ENCODE measurements at places on chromosomes 3 and 15.

GRCh38 chr15:74253211-74253921, 17.2 kb downstream of the CCDC33 start:
- no peak for DNase-seq

DNA sequence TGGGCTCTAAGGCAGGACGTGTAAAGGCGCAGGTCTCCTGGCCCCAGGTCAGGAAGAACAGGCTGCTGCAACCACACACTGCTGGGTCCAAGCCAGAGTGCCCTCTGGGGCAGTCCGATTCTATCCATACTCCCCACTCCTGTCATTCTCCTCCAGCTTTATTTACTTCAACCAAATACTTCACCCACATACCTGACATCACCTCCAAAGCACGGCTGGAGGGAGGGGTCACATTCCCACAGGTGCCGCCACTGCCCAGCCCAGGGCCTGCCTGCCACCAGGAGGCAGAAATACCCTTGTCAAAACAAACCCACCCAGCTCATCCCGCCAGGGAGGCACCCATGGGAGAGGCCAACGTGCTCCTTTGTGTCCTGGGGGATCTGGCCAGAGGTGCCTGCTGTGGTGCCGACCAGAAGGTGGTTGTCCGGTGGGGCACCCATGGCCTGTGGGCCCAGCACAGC, 100.4 kb downstream of the DAPK2 start:
- DNase-seq = peak; percentile 33

DNA sequence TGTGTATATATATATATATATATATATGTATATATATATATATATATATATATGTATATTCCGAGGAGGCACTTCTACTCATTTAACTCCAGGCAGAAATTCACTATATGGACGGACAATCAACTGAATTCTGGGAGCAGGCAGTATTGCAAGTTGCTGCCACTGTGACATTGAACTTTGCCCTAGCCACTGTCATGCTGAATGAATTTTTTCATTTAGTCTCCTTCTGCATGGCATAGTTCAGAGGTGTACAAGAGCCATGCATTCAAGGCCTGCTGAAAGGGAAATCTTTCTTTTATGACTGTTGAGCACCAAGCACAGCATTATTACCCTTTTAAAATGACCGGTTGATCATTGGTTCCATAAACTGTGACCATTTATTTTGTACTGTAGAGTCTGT, 176.2 kb upstream of the THRB start:
- DNase-seq = no peak

DNA sequence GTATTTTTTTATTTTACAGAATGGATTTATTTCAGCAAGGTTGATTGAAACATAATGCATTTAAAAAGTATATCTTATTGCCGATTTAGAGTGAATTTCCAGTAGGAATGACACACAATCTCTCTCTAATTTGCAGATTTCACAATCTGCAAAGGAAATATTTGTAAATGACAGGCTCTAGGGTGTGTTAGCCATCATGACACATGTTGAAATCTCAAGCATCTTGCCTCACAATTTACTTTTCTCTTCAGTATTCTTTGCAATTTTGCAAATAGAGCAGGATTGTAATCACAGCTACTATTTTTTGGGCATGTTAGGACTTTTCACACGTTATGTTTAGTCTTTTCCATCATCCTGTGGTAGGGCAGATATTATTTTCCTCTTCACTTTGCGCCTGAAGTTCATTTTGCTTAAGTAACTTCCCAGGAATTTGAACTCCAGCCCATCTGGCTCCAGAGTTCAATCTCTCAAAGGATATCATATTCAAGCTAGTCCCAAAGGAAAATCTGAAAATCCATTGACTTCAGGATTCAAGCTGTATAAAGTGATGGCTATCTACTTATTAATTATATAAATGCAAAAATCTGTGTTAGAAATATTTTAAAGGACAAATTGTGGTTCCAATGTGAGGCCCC, 55.4 kb downstream of the ATP13A4 start:
- DNase-seq = no peak

DNA sequence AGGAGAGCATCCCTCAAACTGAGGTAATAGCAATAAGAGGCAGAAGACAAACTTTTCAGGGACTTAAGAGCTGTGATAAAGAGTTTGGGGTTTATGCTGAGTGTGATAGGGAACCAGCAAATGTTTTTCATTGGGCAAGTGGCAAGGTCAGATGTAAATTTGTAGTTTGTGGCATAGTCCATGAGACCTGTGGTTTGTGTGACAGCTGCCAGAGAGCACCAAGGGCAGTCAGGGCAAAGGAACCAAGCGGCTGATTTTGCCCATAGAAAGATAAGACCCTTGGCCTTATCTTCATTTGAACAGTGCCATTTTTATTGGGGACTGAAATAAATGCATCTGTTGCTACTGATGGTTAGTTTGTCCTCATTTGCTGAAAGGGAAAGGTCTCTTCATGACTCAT, 220.3 kb downstream of the LRRN1 start:
- no peak for DNase-seq

DNA sequence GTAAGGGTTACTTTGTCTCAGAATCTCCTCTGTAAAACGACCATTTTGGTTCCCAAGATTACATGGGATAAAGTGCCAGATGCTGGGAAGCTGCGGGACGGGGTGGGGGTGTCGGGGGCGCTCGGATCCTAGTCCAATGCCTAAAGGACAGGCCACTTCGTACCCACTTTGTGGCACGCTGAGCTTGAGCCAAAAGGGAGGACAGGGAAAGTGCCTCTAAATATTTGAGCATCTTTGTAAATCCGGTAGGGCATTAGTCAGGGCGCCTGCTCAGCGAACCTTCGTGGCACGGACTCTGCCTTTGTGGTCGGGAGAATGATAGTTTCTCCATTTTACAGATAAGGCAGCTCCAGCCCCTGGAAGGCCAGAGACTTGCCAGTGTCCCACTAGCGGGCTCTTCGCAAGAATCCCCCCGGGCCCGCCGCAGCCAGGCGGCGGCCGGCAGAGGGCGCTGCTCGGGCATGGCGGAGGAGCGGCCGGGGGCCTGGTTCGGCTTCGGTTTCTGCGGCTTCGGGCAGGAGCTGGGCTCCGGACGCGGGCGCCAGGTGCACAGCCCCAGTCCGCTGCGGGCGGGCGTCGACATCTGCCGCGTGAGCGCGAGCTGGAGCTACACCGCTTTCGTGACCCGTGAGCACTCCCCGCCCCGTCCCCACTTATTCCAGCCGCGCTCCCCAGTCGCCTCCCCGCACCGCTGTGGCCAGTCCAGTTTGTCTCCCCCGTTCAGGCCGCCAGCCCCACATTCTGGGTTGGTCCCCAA, 1.8 kb downstream of the RCCD1 start:
- DNase-seq = peak; percentile 79

GRCh38 chr3:57696801-57697321, 4.0 kb upstream of the DENND6A start:
- DNase-seq = no peak

- no peak for DNase-seq
These were observed 79.2 kb upstream of the ABHD2 start for GRCh38 chr15:89009080-89009479.

DNA sequence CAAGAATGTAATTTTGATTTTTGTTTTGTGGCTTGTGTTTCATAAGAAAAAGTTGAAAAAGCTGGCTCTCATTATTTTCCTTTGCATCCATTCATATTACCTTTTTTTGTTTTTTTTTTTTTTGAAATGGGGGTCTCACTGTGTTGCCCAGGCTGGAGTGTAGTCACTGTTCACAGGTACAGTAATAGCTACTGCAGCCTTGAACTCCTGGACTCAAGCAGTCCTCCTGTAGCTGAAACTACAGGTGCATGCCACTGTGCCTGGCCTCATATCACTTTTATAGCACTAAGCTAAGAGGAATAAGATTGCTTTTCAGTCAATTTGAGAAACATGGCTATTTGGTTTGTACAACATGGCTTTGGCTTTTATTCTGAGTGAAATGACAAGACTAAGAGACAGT, 49.8 kb downstream of the TCF12 start:
- DNase-seq = no peak

GRCh38 chr15:78396976-78397375, 41.0 kb upstream of the IREB2 start:
- peak; percentile 44 for DNase-seq

- no peak for DNase-seq
These were observed 139.3 kb upstream of the SOX2 start for GRCh38 chr3:181572432-181572831.

DNA sequence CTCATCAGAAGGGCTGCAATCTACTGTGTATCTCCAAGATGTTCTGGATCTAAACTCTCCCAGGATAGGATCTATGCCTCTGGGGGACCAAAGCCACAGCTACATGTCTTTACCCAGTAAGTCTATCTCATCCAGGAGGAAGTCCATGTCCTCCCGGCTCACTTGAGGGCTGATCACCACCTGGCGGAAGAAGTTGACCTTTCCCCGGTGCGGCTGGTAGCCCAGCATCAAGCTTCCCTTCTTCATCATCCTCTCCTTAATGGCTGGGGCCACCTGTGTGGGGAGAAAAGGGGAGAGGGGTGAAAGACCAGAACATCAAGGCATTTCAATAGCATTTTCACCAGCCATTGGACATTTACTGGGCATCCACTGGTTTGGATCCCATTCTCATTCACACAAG, 121.7 kb downstream of the TGFBR2 start:
- no peak for DNase-seq

GRCh38 chr3:150345021-150345538, 63.0 kb upstream of the TSC22D2 start:
- peak; percentile 99 for DNase-seq

- no peak for DNase-seq
These were observed 227.1 kb downstream of the ZPLD1 start for GRCh38 chr3:102661707-102662497.

- DNase-seq = no peak
These were observed 55.1 kb upstream of the TGFBR2 start for GRCh38 chr3:30551266-30551665.

DNA sequence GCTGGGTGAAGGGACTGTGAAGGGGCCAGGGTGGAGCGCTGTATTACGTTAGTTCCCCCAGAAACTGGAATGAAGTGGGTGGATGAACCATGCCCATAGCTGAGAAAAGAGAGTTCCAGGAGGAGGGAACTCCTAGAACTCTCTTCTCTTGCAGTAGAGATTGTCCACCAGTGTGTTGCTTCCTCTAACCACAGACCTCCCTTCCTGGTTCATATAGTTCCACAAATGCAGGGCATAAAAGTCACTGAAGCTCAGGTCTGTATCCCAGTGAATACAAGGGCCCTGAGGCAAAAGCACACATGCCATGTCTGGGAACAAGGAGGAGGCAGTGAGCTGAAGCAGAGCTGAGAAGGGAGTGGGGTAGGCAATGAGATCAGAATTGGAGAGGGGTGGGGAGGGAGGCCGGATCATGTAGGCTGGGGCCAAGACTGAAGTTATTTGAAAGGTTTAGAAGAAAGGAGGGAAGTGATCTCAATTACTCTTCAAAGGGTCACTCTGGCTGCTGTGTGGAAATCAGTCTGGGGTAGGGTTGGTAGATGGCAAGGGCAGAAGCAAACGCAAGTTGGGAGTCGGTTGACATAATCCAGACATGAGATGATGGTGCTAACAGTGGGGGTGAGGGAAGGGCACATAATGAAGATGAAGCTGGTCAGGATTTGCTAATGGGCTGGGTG, 6.5 kb downstream of the A4GNT start:
- DNase-seq = no peak

DNA sequence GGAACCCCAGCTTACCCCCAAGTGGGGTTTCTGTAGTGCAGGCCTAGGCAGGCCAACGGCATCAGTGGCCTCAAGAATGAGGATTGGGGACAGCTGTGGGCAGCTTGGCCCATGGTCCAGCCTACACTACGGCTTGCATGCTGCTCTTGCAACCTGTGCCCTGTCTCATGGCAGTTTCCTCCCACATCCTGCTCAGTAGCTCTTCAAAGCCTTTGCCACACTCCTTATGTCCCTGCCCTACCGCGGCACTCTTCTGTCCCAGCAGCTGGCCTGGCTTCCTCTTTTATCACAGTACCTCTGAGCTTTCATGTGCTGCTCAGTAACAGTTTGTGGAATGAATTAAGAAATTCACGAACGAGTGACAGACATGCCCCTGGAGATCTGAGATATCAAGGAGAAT, 431.0 kb downstream of the EPHB1 start:
- no peak for DNase-seq

DNA sequence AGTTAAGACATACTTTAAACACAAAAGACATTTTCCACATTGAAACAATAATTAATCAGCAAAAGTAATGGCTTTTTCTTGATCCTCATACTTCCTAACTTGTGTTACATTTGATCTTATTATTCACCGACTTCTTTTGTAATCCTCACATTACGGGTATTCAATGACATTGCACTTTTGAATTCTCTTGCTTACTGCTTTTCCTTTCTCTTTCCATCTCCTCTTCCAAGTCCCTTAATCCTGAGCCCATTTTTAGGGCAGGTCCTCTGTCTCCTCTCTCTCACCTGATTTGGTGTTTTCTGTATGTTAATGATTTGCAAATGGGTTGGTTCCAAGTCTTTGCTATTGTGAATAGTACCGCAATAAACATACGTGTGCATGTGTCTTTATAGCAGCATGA, 48.5 kb upstream of the RAP2B start:
- no peak for DNase-seq

GRCh38 chr15:72820278-72820677, 36.7 kb upstream of the ADPGK start:
- DNase-seq = no peak

- DNase-seq = no peak
These were observed 5.8 kb downstream of the IGDCC4 start for GRCh38 chr15:65416845-65417416.

- no peak for DNase-seq
These were observed 34.9 kb downstream of the PLXNA1 start for GRCh38 chr3:127017781-127018180.

- no peak for DNase-seq
These were observed 100.6 kb upstream of the PRR20G start for GRCh38 chr3:127388427-127388826.

DNA sequence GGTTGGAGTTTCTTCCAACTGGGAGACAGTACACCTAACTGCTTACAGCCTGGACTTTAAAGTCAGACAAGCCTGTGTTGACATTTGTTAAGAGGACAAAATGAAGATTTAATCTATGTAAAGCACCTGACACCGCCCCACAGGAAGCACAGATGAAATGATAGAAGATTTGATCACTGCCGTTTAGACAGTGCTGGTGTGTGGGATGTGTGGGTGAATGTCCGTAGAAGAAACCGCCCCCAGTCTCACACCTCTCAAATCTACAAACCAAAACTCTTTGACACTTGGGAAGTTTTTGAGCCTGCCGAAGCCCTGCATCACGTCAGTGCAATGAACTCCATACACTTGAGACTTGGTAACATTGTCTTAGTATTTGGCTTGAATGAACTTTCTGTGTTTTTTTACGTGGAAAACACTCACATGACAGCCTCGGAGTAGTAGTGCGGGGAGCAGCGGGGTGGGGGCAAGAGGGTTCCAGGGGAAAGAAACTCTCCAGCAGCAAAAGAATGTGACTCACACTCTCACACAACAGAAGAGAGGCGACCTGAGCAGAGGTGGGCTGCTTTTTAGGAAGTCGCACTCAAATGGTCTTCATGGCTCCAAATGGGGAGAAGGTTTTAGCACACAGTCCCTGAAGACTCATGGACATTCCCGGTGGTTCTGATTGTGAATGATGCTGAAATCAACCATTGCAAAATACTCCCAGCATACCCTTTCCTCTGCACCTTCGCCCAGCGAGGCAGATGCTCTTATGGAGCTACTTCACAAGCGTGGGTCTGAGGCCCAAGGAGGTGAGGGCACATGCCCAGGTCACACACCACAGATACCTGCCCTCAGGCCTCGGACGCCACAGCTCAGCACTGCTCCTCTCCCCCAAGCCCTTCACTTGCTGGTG, 79.2 kb downstream of the SRGAP3 start:
- DNase-seq = no peak

- DNase-seq = no peak
These were observed 107.2 kb upstream of the HACD2 start for GRCh38 chr3:123692041-123692440.
